ENCODE measurements at places on chromosomes 6 and 20. TPM values are rescaled to one million over a fixed set of nuclear protein-coding genes. Genes with fewer than 3 reads are reported as not detected.

The IL17F gene
- total RNA-seq = not detected

The SUMO4 gene
- 1.00 TPM for total RNA-seq

The PLG gene
- total RNA-seq = not detected

The FOXS1 gene
- total RNA-seq = 0.12 TPM

The PDSS2 gene
- total RNA-seq = 19.5 TPM

The GMPR gene
- total RNA-seq = 8.1 TPM

The HSD17B8 gene
- total RNA-seq = 8.9 TPM

The UBE3D gene
- 7.1 TPM for total RNA-seq

The RAMACL gene
- 2.3 TPM for total RNA-seq

The PRKN gene
- 3.4 TPM for total RNA-seq

The C6orf58 gene
- total RNA-seq = not detected

The FERMT1 gene
- 5.2 TPM for total RNA-seq

The GGTLC1 gene
- not detected for total RNA-seq

The MTG2 gene
- 25.7 TPM for total RNA-seq

The SH3BGRL2 gene
- 6.7 TPM for total RNA-seq

The OR2H2 gene
- total RNA-seq = not detected

The CGAS gene
- 7.4 TPM for total RNA-seq

The MYBL2 gene
- total RNA-seq = 16.8 TPM

The EPPIN gene
- not detected for total RNA-seq

The RALGAPB gene
- 32.7 TPM for total RNA-seq

The TP53TG5 gene
- not detected for total RNA-seq

The PDE10A gene
- 2.3 TPM for total RNA-seq

The OR10C1 gene
- total RNA-seq = not detected

The SPEF1 gene
- 0.25 TPM for total RNA-seq

The OPN5 gene
- total RNA-seq = not detected
